ENCODE measurements at places on chromosomes 16 and 17.

GRCh38 chr16:22264786-22265185 is 32.4 kb upstream of the POLR3E start:
- DNase-seq = no peak

DNA sequence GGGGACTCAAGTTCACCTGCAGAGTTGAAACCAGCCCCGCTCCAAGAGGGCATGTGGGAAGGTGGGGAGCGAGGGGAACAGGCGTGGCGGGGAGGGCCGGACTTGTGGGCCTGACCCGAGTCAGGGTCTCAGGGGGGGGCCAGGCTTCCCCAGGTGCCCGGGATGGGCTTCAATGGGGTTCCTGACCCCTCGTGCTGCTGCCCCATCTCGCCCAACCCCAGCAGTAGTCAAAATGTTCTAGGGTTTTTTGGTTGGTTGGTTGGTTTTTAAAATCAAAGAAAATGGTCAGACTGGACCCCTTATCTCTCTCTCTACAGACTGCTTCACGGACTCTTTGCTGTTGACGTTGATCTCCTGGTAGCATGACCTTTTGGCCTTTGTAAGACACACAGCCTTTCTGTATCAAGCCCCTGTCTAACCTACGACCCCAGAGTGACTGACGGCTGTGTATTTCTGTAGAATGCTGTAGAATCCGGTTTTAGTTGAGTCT is 69.5 kb downstream of the AMFR start:
- no peak for DNase-seq

DNA sequence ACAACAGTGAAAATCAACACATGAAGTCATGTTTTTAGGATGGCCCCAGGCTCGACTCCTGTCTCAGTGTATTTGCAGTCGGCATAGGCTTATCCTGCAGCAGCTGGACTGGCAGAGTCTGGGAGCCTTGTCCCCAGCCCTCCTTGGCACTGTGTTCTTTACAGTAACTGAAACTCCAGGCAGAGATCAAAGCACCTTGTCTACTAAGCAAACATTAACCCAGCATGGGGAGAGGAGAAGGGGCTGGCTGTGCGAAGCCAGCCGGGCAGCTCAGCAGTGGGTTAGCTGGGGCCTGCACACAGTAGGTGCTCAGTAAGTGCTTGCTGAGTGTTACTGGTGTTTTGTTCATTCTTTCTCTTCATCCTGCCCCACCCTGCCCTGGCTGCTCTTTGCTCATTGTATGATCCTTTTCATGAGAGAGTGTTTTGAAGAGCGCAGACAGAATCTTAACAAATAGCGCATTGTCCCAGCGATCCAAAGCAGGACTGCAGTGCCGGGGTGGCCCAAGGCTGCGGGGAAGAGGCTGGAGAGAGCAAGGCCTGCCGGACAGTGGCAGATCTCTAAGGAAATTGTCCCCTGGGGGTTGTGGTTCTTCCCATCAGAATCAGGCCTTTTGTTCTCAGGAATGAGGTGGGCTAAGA is 23.5 kb upstream of the ITGB4 start:
- DNase-seq = no peak

DNA sequence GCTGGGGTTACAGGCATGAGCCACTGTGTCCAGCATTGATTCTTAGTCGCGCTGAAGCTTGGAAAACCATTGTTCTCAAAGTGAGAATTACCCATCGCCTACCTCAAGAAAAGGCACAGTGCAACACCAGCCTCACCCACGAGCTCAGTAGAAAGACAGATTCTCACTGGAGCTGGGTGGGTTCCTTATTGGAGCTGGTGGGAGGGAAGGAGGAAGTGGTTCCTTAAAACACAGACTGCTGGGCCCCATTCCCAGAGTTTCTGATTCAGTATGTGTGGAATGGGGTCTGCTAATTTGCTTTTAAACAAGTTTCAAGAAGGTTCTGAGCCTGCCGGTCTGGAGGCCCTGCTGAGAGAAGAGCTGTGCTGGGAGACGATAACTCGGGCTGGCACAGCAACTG is 264.7 kb downstream of the ENGASE start:
- no peak for DNase-seq

DNA sequence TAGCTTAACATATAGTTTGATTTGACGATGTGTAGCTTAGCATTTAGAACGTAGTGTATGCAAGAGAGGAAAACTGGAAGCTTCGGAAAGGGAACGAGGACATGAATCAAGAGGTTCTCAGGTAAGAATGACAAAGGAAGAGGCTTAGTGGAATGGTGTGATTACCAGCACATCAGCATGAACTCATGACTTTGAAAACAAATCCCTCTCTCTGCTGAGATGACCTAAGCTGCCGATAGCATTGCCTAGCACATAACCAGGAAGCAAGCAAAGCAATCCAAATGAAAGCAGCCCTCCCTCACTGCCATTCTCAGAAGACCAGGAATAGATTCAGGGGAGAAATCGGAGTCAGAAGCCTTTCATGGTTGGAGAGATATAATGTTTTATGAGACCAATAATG is 51.3 kb upstream of the CCL1 start:
- DNase-seq = no peak

DNA sequence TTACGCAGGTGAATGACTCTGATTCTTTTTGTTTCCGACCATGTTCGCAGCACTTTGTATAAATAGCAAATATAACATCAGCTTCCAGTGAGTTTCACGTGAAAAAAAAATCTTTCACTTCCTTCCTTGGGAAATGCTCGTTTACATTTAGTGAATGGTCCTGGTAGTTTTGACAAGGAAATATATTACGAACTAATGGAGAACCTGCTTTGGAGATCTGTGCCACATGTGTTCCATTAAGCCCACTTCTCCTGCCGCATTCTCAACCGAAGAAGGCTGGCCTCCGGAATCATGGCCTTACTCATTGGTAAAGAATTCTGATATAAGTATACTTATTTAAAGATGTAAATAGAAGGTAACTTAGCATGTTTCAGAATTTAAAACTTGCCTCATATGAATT is 3.6 kb downstream of the CRAMP1 start:
- no peak for DNase-seq

Data from suppressor macrophage treated with lipopolysaccharide for 1 hour (primary cell).